ENCODE measurements at places on chromosomes 2 and 18.

GRCh38 chr18:49342690-49343089 is 117.8 kb downstream of the DYM start:
- no peak for DNase-seq

DNA sequence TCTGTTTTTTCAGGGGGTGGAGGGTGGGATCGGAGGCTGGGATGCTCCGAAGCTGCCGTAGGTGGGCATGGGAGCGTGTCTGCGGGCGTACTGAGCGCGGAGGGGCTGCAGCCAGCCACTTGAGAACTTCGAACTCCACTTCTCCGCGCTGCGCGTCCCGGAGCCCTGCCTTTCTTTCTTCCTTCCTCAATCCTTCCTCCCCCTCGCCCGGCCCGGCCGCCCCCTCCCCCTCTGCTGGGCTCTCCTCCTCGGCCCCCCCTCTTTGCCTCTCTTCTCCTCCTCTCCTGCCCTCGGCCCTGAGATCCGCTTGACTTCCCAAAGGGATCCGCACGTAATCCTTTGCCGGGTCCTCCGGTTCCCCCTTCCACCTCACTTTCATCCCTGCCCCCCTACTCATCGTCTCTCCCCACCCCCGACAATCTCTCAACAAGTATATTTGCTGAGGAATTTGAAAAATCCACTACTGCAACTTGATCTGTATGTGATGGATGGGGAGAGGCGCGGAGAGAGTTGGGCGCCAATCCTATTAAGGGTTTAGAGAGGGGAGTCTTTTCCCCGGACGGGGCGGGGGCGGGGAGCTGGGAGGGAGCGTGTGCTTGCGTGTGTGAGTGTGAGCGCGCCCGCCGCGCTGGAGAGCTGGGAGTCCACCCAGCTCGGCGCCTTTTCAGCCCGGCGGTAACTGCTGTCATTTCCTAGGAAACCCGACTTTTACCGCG is 1.1 kb downstream of the GLI2 start:
- peak; percentile 42 for DNase-seq

DNA sequence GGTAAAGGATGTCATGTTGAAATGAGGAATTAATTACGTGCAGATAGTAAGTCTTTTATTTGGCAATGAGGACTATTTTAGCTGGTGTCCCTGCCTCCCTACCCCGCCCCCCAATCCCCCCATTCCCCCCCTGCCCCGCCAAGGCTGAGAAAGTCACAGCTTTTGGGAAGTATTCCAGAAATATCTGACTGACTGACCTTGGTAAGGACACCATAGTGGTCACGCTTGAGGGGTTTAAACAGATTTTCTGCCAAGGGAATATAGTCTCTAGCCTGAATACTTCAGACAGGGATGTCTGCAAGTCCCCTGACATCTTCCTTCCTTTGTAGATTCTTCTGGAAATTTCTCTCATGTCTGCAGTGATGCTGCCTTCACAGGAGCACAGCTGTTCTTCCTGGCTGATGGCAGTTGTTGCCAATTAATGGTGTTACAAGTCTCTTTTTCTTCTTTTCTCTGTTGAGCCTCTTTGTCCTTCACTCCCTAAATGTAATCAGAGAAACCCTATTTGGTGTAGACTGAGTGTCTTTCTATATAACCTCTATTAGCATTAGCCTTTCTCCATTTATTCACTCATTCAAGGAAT is 53.7 kb upstream of the MGAT5 start:
- DNase-seq = no peak

DNA sequence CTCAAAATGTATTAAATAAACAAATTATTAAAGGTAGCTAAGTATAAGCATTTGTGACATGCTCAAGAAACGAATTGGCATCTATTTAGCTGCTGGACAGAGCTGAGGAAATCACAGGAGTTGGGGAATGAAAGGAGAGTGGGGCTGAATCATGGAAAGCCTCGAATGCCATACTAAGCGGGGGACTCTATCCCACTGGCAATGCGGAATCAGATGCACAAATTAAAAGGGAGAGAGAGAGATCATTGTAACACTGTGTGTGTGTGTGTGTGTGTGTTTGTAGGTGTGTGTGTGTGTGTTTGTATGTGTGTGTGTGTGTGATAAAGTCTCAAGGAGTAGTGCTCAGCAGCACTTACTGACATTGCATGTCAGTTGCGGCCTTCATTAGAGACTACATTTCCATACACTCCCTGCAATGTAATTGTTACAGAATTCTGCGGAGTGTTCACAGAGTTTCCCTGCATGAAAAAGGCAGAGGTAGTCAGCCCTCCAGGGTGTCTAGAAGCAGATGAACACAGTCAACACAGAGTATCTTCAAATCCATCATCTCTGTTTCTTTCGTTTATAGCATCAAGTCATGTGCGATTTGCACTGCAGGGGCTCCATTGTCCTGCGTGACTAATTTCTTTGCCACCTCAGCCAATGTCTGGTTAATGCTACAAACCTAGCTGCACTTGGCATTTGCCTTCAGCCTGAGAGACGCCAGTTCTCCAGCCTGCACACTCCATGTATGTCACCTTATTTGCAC is 111.7 kb upstream of the CYRIA start:
- DNase-seq = no peak

GRCh38 chr2:94923196-94923595 is 52.0 kb downstream of the TEKT4 start:
- no peak for DNase-seq

- DNase-seq = no peak
Observed at GRCh38 chr2:123532126-123532525, 493.0 kb upstream of the CNTNAP5 start.

GRCh38 chr18:49565612-49566011 is 3.8 kb downstream of the LIPG start:
- peak; percentile 43 for DNase-seq

GRCh38 chr2:190795686-190796085 is 84.9 kb upstream of the GLS start:
- no peak for DNase-seq

DNA sequence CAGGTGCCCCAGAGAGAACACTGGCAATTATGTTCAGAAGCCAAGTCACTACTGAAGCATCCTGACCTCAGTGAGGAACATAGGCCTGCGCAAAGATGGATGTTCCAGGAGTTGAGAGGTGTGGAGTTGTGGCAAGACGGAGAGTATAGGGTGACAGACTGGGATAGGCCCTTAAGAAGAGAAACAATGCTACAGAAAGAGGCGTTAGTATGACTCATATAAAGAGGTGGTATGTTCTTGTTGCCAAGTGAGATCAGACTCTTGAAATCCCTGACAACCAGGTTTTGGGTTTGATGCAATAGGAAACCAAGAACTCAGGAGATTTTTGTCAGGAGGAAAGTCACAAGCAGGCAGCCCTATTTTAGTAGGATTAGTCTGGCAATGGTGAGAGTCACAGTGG is 185.6 kb downstream of the RIT2 start:
- no peak for DNase-seq

GRCh38 chr2:214310319-214310718 is 100.5 kb upstream of the VWC2L start:
- no peak for DNase-seq

DNA sequence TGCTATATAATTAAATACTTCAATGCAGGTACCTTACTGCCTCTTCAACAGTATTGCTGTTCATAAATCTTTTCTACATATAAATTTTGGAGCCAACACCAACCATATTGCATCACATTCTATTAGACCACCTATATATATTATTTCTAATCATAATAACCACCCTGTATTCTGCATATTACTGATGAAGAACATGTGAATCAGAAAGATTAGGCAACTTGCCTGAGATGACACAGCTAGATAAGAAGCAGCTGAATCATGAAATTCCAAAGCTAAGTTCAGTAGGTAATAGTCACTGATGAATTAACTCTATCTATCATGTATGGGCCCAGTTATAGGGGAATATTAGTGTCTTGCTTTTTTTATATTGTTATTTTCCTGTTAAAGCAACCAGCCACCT is 161.8 kb downstream of the AGPS start:
- no peak for DNase-seq

DNA sequence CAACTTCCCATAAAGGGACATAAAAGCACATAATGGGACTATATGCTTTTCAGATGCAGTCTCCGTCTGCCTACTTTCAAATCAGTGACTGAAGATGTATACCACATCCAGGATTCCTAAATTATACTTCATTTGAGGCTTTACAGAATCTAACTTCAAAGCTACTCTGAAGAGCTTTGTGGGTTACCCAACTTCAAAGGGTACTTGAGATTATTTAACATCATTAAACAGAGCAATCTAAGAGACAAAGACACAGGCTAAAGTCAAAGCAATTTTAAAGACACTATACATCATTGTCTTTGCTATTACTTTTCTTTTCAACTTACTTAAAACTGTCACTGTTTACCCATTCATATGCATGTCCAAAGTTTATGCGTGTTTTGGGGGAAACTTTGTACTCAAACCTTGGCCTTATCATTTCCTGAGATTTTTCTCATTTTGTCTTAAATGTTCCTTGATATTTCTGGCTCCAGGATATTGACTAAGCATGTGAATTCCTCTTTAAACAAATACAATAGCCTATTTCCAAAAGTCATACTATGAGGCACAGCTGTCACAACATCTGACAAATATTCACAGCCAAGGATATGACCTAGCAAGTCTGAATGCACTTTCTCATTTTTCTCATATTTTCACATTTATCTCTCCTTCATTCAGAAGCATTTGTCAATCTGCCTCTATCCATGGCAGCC is 1985.1 kb upstream of the PIK3C3 start:
- no peak for DNase-seq

DNA sequence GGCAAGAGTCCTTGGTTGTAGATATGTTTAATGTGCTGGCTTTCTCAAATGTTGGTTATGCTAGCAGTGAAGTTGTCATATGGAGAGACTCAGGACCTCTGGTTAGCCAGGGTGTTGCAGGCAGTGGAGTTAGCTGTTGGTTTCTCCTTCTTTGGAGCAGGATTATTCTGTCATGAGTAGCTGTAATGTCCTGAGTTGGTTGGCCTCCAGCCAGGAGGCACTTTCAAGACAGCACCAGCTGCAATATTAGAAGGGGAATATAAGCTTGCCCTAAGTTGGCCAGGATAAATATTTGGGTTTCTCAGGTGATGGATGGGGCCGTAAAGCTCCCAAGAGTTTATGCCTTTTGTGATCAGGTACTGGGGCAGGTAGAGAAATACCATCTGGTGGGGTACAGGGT is 65.5 kb downstream of the MSTN start:
- no peak for DNase-seq

- DNase-seq = no peak
Observed at GRCh38 chr18:36128907-36129299, 237 bp downstream of the SLC39A6 start.

- no peak for DNase-seq
Observed at GRCh38 chr2:75495862-75496261, 64.9 kb downstream of the EVA1A start.

GRCh38 chr2:59462422-59463197 is 1090.8 kb downstream of the BCL11A start:
- no peak for DNase-seq

- no peak for DNase-seq
Observed at GRCh38 chr2:52144590-52144989, 1112.7 kb upstream of the NRXN1 start.

DNA sequence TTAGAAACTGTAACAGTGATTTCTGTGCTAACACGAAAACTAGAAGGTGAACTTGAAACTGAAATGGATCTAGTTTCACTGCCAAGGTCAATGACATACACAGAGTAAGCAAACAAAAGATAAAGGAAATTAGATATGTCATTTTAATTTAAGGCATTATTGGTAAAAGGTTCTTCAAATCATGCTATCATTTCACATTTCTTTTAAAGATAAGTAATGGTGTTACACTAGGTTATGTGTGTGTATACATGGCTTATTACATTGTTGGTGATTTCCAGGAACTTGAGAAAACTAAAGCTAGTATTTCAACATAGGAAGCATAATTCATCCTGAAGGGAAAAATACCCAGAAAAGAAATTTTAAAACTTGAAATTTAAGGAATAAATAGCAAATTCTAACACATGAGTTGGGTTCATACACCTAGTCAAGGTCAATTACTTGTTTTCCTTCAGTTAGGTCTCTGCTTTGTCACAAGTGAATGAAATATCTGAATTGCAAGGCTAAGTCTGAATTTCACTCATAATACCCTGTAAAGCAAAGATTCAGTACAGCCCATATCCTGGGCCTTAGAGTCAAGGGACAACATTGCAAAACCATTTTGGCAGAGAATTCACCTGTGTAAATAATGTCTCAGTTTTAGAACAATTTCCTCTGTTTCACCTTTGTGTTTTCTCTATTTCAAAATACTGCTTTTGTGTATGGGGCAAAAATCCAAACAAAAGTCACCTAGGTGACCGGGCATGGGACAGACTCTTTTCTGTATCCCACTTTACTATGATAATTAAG is 141.6 kb downstream of the SRBD1 start:
- DNase-seq = peak; percentile 40

DNA sequence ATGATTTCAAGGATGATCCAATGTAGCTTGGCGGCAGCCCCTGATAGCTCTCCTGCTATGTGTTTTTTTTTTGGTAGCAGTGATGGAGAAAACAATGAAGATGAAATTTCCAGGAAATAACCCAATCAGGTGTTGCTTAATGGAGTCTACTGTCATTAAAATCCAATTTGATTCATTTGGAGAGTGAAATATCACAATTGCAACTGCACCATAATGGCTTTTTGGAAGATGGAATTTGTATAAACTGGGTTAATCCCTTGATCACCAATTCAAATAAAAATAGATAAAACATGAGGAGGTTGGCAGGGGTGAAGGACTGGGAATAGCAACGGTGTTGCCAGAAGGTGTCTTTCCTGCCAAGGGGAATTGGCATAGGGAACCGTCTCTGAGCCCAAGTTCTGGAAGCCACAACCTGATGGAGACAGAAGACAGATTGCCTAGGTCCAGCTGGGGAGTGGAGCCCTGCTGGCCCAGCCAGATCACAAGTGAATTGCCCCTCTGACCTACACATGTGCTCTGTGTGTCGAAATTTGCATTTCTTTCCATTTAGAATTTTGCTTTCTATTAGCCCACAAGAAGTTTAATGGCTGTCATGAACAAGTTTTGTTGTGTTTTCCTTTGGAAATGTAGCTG is 170.3 kb upstream of the SPRED2 start:
- DNase-seq = no peak

DNA sequence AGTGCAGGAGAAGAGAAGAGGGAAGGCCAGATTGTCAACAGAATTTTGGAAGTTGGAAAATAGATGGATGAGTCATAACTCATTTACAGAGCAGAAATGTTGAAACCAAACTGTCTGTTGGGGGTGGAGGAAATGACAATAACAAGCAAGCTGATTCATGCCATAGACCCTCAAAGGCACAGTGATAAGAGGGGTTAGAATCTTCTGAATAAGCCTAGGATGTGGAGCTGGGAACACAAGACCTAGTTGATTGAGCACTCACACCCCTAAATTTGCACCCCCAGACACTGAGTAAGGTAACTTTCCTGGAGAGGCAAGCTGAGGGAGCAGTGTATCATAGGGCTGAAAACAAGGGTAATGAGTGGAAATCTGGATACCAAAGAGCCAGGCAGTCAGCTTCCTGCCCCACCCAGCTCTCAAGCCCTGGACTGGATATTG is 141.4 kb downstream of the SCG2 start:
- DNase-seq = peak; percentile 13

DNA sequence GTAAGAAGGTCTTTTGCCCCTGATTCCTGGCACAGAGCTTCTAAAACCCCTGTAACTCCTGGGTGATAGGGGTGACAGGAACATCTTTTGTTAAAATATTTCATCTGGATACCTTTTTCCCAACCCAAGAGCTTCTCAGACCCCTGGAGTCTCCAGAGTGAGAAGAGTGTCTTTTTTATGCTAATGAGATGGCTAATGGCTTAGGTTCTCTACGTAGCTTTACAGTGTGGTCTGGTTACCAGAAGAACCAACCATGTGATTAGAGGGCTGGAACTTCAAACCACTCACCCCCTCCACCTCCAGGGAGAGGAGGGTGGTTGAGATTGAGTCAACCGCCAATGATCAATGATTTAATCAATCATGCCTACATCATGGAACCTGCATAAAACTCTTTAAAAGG is 16.2 kb upstream of the DCC start:
- no peak for DNase-seq

GRCh38 chr2:238574490-238575271 is 148.0 kb downstream of the ASB1 start:
- DNase-seq = no peak
